ENCODE measurements at places on chromosomes 16 and 17.

DNA sequence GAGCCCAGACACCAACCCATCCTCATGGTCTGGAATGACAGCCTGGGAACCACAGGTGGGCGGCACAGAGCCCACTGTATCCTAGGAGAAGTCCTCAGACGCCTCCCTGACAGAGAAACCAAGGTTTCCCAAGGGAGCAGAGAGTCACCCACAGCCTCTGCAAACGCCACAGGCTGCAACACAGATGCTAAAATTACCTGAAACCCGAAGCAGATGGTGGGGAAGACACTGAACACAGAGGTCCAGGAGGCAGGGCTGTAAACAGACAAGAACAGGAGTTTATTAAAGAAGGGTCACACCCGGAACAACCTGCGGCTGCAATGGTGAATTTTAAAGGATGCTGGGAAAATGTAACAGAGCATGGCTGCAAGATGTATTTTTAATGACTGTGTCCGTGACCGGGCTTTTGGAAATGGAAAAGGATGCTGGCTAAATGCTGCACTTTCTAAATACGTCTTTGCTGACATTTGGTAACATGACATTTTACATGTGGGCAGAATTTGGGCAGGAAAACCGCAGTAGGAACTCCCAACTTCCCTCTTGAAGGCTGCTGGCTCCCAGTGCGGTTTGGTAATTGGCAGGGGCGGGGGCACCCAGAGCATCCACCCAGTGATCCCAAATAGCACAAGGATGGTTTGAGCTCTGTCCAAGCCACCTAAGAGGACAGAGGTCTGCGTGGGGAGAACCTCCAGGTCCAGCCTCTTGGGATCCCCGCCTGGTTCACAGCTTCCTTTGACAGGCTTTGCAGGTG is 13.1 kb downstream of the SLC38A8 start:
- no peak for DNase-seq

GRCh38 chr16:54027062-54027461 is 259.5 kb downstream of the IRX3 start:
- DNase-seq, result no peak

- no peak for DNase-seq
Measured at GRCh38 chr16:53056392-53056881, 1.6 kb downstream of the CHD9 start.

GRCh38 chr16:2706085-2706484 is 13.9 kb downstream of the PRSS27 start:
- no peak for DNase-seq

GRCh38 chr17:74686761-74687160 is 26.0 kb downstream of the CD300LF start:
- DNase-seq, result no peak

- DNase-seq, result peak; percentile 41
Measured at GRCh38 chr17:20010099-20010863, 1.1 kb downstream of the SPECC1 start.

DNA sequence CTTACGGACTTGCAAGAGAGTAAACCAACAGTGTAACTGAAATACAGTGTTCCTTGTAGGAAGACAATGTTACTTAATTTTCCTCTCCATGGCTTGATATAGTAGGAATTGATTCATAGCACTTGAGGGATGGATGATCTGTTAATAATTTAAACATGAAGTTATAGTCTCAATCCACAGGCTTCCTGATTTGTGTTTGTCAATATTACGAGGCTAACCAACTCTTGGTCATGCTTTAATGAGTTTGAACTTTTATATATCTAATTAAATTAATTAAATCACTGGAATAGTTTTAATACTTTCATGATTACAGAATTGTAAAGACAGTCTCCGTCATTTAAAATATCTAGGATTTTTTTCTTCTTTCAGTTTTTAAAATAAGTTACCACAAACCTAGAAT is 112.0 kb upstream of the HAS3 start:
- no peak for DNase-seq

Measured in NCI-H1436 treated with DMSO at 0.1 percent for 48 hours (cell line).